Stimulated activated CD4-positive, alpha-beta T cell treated with anti-CD3 and anti-CD28 coated beads, Interleukin-1b, Interleukin-23, amount 100 ng/mL, for 1 hour (primary cell): ENCODE measurements at places on chromosomes 4 and X.

DNA sequence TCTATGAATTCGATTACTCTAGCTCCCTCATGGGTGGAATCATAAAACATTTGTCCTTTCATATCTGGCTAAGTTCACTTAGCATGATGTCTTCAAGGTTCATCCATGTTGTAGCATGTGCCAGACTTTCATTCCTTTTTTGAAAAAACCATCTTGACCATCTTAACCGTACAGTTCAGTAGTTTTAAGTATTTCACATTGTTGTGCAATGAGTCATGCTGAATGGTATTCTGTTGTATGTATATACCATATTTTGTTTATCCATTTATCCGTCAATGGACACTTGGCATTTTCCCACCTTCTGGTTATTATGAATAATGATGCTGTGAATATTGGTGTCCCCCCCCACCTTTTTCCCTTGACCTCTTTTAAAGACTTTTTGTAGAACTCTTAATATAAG, 72.4 kb upstream of the TLR2 start:
- no peak for DNase-seq

DNA sequence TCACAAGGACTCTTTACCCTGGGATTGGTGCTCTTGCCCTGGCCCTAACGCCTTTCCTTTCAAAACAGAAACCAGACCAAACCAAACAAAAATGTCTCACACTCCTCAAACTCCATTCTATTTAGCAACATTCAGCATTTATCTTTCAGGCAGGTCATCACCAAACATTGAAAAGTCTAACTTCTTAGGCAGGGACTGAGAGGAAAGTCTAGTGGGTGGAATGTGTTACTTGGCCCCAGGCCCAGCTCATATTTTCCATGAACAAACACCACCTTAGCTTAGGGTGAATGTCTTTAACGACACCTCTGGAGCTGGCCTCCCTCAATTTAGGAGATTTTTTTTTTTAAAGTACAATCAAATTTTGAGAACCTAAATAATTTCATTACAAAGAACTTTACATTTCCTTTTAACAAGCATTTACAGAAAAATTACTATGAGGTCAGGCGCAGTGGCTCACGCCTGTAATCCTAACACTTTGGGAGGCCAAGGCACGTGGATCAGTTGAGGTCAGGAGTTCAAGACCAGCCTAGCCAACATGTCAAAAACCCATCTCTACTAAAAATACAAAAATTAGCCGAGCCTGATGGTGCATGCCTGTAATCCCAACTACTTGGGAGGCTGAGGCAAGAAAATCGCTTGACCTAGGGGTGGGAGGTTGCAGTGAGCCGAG, 10.2 kb upstream of the N4BP2 start:
- DNase-seq, result no peak

GRCh38 chr4:153634738-153635353, 49.2 kb upstream of the TLR2 start:
- no peak for DNase-seq

DNA sequence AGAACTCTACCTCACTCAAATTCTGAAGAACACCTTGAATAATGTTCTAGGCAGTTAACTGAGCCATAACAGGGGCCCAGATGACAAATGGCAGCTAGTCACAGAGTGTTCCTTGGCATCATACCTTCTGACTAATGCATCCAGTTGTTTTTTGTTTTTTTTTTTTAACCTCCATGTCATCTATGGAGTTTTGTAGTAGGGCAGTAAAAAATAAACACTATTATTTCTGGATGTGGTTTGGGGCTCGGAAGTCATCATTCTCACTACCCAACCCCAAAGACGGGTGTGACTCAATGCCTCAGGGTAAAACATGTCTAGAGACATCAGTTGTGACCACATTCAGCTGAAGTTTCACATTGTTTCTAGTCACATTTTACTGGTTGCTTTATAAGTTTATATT, 31.2 kb upstream of the MCF2 start:
- DNase-seq, result no peak

DNA sequence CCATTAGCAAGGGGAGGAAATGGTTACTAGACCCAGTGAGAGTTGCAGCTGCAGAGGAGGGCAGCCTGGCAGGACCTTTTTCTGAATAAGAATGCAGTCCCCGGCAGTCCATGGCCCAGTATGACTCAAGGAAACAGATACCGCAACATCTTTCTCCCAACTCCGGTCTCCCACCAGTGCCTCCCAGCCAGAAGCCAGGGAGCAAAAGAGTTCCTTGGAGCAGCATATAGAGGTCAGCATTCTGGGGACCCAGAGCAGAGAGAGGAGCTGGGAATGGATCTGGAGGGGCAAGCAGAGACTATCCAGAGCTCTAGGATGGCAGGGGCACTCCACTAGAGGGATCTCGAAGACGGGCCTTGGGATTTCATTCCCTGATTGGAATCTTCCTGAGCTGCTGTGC, 339.2 kb upstream of the AADAT start:
- no peak for DNase-seq

DNA sequence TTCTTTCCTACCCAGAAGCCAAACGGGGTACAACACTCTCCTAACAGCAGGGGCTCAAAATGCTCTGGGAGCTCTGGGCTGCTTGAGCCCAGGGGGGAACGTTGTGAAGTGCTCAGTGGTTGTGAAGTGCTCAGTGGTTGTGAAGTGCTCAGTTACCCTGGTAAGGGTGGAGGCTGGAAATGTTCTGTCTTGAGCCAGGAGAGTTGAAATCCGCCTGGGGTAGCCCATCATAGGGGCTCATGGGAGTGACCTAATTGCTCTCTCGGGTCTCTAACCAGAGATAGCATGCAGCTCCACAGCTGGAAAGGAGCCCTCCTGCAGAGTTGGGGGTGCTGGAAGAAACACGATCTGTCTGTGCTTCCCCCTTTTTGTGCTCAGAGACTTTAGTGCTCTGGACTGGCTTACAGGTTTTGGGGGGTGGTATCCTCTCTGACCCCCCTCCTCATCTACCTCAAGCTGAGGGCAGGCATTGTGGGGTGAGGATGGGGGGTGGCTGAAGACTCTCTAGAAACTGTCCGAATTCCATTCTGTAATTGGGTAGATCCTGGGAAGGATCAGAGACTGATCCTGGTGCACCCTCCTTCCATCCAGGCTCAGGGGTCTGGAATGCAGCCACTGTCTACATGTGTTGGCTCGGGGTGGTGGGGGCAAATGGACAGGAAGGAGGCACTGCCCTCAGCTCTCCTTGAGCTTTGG, 2.7 kb downstream of the EFNB1 start:
- DNase-seq, result no peak

- DNase-seq, result no peak
These were observed 11.8 kb downstream of the MOB1B start for GRCh38 chr4:70914000-70914399.

DNA sequence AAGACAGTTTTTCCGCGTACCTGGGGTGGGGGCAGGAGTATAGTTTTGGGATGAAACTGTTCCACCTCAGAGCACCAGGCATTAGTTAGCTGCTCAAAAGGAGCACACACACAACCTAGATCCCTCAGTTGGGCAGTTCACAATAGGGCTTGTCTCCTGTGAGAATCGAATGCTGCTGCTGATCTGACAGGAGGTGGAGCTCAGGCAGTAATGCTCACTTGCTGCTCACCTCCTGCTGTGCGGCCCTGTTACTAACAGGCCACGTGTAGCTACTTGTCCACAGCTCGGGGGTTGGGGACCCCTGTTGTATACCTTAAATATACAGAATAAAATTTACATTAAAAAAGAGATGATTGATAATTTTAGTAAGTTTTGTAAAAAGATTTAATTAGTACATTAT, 191.5 kb downstream of the SLC7A11 start:
- DNase-seq, result no peak

GRCh38 chrX:154596290-154596929, 11.5 kb downstream of the CTAG1A start:
- no peak for DNase-seq

DNA sequence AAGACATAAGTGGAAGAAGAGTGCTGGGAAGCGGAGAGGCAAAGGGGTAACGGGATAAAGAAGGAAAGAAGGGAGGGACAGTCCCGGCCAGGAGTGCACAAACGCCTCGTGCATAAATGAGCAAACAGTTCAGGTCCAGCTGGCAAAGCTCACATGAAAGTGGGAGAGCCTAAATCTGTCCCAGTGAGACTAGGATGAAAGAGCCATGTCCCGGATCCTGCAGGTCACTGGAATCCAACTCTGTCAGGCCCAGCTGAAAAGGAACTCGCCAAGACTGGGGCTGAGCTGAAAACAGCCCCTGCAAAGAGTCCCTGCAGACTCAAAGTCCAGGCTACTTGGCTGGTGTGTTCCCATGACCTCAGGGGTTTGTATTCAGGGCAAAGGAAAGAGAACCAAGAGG, 38.0 kb upstream of the CRMP1 start:
- DNase-seq, result no peak

- no peak for DNase-seq
These were observed 5.7 kb downstream of the GPC3 start for GRCh38 chrX:133979641-133980230.

DNA sequence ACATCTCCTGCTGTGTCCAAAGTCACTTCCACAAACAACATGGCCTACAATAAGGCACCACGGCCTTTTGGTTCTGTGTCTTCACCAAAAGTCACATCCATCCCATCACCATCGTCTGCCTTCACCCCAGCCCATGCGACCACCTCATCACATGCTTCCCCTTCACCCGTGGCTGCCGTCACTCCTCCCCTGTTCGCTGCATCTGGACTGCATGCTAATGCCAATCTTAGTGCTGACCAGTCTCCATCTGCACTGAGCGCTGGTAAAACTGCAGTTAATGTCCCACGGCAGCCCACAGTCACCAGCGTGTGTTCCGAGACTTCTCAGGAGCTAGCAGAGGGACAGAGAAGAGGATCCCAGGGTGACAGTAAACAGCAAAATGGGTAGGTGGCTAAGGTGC, 123.9 kb downstream of the PDLIM5 start:
- no peak for DNase-seq

- no peak for DNase-seq
These were observed 88.5 kb upstream of the NOCT start for GRCh38 chr4:138927072-138927471.

- no peak for DNase-seq
These were observed 486.7 kb upstream of the MAGEB2 start for GRCh38 chrX:29728639-29729038.

DNA sequence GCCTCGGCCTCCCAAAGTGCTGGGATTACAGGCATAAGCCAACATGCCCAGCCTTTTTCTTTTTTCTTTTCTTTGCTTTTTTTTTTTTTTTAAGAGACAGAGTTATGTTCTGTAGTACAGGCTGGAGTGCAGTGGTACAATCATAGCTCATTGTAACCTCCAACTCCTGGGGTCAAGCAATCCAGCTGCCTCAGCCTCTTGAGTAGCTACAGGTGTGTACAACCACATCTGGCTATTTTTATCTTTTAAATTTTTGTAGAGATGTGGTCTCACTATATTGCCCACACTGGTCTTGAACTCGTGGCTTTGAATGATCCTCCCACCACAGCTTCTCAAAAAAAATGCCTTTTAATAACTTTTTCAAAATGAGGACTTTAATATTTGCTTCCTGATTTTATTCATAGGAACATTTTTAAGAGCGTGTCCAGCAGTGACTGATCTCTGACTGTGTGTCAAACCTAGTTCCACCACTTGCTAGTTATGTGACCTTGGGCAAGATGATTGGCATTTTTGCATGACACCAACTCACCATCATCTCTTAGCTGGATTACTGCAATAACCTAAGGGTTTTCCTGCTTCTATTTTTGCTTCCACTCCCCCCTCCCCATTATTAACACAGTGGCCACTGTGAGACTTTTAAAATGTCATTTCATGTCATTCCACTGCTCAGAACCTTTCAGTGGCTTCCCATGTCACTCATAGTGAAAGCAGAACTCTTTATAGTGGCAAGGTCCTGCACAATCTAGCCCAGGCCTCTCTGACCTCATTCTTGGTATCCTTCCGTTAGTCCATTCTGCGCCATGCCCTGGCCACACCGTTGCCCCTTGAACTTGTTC, 4.5 kb upstream of the TNIP3 start:
- no peak for DNase-seq
